T-helper 9 cell (primary cell): ENCODE measurements at places on chromosomes 4 and X.

DNA sequence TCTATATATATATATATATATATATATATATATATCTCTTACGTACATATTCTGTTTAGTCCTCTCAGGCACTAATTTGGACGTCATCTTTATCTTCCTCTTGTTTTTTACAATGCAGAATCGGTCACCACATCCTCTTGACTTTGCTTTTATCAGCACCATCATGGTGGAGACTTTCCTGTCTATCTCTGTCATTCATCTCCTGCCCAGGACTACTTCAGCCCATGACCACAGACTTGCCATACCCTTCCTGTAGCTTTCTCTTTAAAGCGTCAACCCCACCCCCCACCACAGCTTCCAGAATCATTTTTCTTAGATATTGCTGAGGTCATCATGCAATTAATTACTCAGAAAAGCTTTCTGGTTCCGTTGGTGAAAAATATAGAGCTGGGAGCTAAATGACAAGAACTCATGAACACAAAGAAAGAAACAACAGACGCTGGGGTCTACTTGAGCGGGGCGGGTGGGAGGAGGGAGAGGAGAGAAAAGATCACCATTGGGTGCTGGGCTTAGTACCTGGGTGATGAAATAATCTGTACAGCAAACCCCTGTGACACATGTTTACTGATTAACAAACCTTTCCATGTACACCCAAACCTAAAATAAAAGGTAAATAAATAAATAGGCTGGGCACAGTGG, 30.5 kb upstream of the PRKX start:
- DNase-seq = peak; percentile 39

DNA sequence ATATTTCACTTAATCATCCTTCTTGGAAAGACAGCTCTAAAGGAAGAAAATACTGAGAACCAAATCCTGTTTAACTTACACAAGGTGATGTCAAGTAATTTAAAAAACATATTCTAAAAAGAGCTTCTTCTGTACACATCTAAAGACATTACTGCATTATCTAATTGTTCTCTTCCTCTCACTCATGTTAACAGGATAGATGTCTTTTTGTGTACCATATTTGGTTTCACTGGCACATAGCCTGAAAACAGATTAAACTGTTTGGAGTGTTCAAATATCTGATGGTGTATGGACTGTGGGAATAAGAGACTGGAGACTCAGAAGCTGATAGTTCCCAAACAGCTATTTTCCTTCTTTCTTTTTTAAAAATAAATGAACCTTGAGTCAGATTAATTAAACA, 213.3 kb upstream of the MAB21L2 start:
- no peak for DNase-seq

- DNase-seq = no peak
These were observed 174.1 kb upstream of the ADAMTS3 start for GRCh38 chr4:72743078-72743477.

GRCh38 chr4:147054228-147054872, 108.7 kb upstream of the TTC29 start:
- DNase-seq = no peak

- DNase-seq = no peak
These were observed 16.2 kb upstream of the SGMS2 start for GRCh38 chr4:107808572-107808971.

DNA sequence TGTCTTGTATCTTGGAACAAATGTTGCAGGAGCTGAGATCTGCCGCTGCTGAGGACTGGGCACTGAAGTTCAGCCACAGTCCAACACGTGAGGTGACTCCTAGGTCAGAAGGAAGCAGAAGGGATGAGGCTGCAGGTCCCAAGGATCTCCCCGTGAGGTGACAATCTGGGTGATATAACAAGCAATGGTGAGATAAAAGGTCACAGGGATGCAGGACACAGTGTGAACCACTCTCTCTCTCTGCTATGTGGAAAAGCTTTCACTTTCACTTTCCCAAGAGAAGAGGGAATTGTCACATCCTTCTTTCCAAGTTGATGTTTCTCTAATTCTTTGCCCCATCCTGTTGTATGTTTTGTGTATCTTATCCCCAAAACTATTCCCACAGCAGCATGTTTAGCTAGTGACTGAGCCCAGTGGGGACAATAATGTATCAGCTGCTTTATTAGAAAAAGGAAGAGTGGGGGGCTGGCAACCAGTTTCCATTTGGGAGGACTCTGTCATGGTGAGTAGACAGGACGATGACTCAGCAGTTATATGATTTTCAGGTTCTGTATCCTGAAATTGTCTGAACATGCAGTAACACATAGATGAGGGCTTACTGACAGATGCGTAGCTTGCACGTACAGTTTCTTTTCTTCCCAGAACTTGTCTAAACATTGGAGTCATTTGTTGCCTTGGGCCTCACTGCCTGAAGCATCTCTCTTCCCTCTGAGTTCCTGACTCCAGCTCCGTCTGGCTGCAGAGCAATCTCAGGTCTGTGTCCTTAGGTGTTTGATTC, 1415.8 kb upstream of the TENM3 start:
- no peak for DNase-seq

DNA sequence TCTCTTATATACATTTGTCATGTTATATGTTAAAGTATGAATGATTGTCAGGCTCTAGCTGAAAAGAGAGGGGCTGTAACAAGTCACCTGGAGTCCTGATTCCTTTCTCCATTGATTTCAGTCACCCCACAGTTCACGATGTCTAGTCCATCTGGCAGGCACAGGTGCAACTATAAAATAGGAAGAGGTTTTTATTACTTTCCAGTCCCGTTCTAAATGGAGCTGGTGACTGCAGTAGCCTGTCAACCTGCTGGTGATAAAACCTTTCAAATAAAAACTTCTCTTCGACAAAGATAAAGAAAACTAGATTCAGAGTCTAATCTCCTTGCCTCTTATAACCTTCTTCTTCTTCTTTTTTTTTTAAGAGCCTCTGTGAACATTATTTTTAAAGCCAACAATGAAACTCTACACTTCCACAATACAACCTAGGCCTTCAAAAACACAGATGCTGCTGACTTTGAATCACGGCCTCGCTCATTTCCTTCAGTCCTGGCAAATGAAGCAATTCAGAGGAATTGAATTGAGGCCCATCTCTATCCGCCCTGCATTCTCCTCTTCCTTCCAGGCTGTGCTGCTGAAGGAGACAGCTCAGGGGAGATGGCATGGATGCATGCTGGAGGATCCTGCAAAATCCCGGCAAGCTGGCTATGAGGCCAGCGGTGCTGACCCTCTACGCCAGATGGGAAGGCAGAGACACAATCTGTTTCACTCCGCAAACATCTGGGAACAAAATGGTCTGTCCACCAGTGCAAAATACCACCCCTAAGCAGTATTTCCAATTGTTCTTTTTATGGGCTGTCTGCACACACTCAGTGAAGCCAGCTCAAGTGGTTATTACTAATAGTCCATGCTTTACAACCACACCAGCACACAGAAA, 27.3 kb upstream of the CDKN2AIP start:
- no peak for DNase-seq

DNA sequence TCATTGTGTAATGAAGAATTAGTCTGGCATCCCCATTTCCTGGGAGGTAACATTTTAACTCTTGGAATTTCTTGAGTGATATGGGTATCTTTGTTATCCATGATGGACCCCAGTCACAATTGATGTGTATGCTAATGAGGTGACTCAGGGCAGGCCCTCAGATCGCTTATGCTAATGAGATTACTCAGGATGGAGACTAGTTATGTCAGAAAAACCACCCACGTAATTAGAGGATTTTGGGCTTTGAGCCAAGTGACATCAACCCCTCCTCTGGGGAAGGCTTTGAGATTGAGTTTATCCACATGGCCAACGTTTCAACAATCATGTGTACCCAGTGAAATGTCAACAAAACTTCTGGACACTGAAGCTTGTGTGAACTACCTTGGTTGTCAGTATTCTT, 772.7 kb downstream of the STPG2 start:
- DNase-seq = no peak

GRCh38 chrX:116726806-116727205, 264.0 kb upstream of the CT83 start:
- DNase-seq = no peak

DNA sequence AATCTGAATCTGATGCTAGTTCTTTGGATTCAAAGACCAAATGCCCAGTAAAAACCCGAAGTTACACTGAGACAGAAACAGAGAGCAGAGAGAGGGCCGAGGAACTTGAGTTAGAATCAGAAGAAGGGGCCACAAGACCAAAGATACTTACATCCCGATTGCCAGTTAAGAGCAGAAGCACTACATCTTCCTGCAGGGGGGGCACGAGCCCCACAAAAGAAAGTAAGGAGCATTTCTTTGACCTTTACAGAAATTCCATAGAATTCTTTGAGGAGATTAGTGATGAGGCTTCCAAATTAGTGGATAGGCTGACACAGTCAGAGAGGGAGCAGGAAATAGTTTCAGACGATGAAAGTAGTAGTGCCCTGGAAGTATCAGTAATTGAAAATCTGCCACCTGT, 309.3 kb downstream of the ANK2 start:
- no peak for DNase-seq

GRCh38 chr4:52889354-52889753, 27.2 kb downstream of the RASL11B start:
- no peak for DNase-seq

- no peak for DNase-seq
These were observed 11.0 kb downstream of the SH3BP2 start for GRCh38 chr4:2803624-2804448.

DNA sequence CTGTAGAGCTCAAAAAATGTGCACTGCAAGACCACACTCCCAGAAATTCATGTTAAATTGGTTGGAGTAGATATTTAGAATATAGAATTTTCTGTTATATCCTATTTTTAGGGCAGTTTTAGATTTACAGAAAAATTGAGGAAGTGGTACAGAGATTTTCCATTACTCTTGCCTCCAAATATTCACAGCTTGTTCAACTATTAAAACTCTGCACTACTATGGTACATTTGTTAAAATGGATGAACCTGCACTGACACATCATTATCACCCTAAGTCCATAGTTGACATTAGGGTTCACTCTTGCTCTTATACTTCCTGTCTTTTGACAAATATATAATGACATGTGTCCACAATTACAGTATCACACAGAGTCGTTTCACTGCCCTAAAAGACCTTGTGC, 1724.5 kb downstream of the C4orf33 start:
- no peak for DNase-seq

DNA sequence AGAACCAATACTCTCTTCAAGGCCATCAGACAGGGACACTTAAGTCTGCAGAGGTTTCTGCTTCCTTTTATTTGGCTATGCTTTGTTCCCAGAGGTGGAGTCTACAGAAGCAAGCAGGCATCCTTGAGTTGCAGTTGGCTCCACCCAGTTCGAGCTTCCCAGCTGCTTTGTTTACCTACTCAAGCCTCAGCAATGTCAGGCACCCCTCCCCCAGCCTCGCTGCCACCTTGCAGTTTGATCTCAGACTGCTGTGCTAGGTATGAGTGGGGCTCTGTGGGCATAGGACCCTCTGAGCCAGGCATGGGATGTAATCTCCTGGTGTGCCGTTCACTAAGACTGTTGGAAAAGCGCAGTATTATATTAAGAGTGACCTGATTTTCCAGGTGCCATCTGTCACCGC, 12.6 kb upstream of the UGT2B15 start:
- no peak for DNase-seq

DNA sequence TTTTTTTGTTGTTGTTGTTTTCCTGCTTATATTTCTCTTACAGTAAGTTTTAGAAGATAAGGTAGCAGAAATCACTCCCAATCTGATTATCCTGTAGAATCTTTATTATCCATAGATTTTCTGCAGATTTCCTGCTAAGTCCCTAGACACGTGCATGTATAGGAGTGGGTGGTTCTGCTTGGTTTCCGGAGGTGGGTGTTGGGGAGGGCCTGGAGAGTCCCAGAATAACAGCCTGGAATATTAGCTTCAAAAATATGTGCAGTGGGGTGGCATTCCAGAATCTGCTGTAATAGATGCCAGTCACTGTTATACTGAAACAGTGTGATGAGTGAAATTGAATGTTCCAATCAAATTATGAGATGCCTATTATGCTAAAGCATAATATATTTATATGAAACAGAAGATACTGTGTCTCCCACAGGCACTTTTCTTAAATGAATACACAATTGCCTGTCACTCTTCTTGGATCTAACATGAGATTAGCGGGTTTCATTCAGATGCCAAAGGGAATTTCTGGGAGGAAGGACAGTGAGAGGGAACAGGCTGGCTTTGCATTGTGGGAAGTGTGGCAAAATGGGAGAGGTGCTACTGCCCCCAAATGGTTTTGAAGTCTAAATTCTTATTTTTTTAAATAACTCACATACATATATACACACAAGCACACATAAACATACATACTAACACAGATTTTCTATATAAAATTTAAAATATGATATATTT, 37.6 kb downstream of the C4orf50 start:
- no peak for DNase-seq

- no peak for DNase-seq
These were observed 5.1 kb downstream of the STARD8 start for GRCh38 chrX:68652326-68653170.

- no peak for DNase-seq
These were observed 71.4 kb upstream of the PSAPL1 start for GRCh38 chr4:7506119-7506518.

- no peak for DNase-seq
These were observed 45.3 kb downstream of the MMRN1 start for GRCh38 chr4:89939994-89940393.

GRCh38 chrX:77431227-77431626, 16.0 kb upstream of the FGF16 start:
- DNase-seq = no peak

DNA sequence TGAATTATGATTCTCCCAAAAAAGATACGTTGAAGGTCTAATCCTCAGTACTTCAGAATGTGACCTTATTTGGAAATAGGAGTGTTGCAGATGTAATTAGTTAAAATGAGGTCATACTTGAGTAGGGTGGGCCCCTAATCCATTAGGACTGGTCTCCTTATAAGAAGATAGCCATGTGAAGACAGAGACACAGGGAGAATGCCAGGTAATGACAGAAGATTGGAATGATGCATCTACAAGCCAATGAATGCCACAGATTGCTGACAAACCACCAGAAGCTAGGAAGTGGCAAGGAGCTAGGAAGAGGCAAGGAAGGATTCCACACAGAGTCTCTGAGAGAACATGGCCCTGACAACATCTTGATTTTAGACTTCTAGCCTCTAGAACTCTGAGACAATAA, 7.4 kb upstream of the RPS6KA3 start:
- no peak for DNase-seq

DNA sequence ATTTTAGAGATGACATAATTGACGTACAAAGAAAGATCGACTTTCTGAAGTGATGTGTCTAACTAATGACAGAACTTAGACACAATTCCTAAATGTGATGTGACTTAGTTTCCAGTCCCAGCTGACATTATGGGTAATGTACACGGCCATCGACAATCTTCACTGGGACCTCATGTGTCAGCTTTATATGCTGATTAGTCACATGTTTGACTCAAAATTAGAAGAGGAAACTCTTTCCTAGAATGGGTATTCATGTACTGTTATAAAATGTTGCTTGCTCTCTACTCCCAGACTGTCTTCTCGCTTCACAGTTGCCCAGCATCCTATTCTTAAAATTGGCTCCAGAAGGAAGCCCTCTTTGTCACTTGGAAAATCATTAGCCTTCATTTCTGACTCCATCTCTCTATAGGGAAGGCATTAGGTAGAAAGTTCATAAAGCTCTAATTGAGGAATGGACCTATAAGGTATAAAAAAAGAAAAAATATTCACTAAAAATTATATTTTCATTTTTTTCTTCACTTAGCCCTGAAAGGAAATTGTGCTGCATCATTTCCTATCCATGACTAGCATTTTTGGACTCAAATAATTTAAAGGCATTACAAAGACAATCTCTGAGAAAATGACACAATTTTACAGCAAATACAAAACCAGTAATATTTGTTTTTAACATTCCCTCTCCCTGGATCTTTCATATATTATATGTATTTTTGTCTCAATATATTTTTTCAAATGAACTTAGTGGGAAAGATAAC, 554.6 kb downstream of the INPP4B start:
- DNase-seq = no peak
